ENCODE measurements at places on chromosomes 6 and 20.
A peak's percentile ranks its signal among the peaks of the same experiment; 100 is the strongest.

DNA sequence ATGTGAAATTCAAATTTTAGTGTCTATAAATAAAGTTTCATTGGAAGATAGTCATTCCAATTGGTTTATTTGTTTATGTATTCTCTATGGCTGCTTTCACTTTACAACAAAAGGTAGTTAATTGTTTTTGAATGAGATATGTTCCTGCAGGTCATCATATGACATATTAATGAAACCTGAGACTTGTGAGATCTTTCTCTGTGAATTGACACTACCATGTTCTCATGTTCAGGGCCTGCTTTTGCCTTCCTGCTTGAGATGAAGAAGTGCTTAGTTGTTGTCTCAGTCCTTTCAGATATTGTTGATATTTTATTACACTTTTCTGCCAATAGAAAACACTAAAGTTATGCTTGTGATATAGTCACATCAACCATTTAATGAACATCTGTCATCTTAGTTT lies 132.5 kb downstream of the UTRN start:
- DNase-seq, result no peak

DNA sequence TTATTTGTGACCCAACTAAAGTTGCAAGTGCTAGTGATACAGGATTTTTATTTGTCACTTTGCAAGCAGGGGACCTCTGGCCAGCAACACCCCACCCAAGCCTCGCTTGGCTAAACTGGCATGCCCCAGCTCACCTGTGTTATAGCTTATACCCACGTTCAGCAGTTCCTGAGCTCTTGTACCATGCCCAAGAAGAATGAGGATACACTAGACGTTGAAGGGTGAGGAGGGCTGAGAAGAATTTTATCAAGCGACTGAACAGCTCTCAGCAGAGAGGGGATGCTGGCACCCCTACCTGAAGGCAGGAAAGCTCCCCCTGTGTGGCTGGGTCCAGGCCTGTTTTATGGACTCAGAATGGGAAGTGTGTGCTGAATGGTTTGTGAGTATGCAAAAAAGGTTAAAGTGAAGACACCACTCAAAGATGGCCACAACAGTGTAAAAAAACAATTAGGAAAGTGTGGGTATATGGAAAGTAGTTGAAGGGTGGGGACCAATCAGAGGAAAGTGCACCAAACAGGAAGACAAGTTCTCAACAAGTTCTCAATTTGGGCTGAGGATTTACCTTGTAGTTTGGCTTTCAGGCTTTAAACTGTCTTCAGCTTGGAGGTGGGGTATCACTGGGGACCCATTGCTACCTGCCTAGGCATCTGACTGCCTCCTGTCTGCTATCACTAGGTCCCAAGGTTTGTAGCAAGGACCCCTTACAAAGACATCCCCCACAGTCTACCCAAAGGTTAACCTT lies 15.0 kb downstream of the BTN2A1 start:
- DNase-seq, result no peak

DNA sequence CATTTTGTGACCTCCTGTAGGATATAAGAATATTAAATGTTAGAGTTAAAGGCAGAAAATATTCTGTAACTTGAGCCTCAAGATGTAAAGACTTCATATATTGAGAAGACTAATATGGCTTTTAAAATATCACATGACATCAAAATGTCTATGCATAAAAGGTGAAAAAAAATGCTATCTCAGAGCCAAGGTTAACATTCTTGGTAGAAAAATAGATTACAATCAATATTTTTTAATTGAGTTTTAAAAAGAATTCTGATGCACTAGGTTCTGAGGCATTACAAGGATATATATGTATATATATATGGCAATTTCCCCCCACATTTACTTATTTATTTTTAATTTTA lies 46.2 kb upstream of the RAB23 start:
- DNase-seq, result no peak

- no peak for DNase-seq
Measured at GRCh38 chr6:125670568-125670967, 78.9 kb upstream of the HEY2 start.

DNA sequence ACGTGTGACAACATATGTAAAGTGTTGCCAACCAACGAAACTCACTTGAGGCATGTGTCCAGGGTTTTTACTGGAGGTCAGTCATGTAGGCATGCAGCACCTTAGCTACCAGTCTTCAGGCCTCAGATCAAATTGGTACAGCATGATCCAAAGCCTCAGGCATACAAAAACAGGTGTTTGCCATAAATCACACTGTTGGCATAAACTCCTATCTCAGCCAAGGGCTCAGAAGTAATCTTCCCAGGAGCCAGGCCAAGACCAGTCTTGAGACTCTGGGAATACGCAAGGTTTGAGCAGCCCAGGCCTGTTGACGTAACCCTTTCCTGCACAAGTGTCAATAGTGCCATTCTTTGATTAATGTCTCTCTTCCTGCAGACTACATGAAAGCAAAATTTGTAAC lies 163.5 kb downstream of the PRL start:
- no peak for DNase-seq

- no peak for DNase-seq
Measured at GRCh38 chr20:16533502-16533901, 39.7 kb downstream of the KIF16B start.

- DNase-seq, result no peak
Measured at GRCh38 chr6:141153563-141153962, 979.2 kb upstream of the GJE1 start.

GRCh38 chr6:40960742-40961430 lies 78.1 kb downstream of the UNC5CL start:
- peak; percentile 20 for DNase-seq

GRCh38 chr6:131215219-131215618 lies 80.0 kb downstream of the AKAP7 start:
- no peak for DNase-seq

GRCh38 chr6:306641-307061 lies 14.4 kb downstream of the DUSP22 start:
- no peak for DNase-seq
